ENCODE measurements at places on chromosomes 4 and X.

DNA sequence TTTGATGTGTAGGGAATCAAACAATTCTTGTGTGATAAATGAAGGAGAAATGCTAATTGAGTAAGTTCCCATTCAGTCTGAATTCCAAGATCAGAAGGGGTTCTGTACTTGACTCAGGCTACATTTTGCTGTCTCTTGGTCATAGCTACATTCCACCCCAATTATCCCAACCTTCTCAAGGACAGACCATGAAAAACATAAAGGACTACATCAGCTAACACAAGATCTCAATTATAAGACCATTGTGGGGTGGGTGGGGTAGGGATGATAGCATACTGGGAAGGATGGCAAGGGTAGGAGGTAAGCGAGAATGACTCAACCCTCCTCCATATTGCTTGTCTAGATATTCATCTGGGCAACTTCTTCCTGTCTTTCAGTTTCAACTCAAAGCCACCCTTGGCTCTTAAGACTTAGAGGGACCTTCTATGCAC lies 87.4 kb upstream of the ETNPPL start:
- no peak for DNase-seq

DNA sequence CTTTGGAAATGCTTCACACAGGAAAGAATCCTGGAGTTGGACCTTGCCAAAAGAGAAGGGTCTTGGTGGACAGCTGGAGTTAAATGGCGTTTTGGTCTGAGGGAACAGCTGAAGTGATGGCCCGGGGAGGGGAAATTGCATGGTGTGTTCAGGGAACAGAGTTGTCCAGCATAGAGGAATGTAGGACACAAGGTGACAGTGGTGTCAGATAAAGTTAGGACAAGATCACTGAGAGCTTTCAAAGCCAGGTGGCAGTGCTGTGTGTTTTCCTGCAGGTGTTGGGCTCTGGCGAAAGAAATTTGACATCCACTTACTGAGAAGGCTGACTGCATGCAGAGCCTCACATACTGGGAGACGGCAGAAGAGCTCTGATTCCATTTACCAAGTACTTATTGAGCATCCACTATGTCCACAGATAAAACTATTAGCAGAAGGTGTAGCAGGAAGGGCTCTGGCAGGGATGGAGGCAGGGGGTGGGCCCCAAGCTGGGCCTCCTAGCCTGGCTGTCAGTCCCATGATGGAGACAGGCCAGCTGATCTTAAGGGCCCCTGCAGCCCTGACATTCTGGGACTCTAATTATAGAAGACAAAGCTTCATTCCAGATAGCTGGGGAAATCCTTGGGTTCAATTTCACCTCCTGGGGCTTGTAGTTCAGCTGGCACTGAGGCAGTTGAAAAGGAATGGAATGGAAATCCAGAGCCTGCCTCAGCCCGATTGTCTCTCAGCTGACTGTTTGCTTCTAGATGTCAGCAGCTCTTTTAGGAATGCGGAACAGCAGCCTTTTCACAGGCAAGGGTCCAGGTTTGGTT lies 150.2 kb upstream of the MAMLD1 start:
- DNase-seq = no peak

DNA sequence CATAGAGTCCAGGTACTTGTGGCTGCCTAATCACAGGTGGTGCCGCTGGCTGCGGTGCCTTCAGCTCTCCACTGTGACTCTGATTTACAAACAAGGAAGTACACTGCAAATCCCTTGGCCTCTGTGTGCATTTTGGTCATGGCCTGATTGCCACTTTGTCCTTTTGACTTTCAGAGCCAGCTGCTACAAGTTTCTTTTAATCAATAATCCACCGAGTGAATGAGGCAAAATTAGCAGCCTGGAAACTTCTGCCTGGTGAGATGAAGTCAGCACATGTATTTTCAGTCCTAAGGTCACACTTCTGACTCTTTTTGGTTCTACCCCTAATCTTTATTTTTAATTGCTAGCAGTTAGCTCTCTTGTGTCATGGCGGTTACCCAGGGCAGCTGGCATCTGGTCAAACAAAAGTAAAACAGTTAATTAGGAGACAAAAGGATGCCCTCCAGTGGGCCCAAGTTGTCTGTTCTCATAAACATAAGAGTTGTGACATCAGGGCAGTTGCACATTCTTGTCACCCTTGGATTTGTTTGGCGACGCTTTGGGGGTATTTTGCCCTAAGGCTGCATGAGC lies 62.3 kb upstream of the LNX1 start:
- no peak for DNase-seq

DNA sequence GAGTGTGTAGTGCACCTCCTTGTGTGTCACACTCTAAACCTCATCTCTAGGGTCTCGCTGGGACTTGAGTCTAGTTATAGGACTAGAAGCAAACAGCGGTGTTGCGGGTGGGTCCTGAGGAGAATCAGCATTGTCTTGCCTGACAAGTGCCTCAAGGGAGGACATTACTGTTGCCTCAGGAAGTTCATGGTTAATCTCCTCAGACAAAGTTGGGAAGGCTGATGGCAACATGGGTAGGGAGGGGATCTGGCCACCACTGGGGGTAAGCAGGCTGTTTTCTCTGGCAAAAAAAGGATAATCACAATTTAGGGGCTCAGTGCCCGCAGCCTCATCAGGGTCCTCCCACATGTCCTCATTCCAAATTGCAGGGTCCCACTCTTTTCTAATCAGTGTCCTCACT lies 12.4 kb downstream of the ASB12 start:
- DNase-seq = no peak

GRCh38 chr4:21848021-21848420 lies 100.6 kb downstream of the KCNIP4 start:
- no peak for DNase-seq

- no peak for DNase-seq
These were observed 30.6 kb upstream of the GC start for GRCh38 chr4:71814433-71814832.

DNA sequence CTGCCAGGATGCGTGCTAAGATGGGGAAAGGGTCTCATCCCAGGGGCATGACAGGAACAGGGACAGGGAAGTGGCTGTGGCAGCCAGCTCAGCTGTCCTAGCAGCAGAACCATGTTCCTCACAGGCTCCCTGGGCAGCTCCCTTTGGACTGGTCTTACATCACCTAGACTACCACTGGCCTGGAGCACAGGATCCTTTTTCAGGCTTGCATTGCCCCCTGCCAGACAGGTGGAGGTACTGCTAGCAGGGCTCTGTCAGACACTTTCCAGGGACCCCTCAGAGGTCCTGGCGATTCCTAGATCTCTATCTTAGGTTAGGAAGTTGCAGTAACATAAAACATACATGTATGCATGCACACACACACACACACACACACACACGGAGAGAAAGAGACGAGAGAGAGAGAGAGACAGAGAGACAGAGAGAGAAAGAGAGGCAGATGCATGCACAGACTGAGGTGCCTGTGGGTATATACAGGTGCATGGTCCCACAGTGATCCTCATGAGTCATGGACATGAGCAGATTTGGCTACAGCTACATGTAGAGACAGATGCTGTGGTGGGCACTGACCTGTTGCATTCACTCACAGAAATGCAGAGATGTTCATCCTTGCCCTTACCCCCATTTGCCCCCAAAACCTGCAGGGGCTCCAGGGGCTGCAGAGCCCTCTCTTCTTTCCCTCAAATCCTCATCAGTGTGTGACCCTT lies 63.6 kb downstream of the STARD8 start:
- DNase-seq = no peak

DNA sequence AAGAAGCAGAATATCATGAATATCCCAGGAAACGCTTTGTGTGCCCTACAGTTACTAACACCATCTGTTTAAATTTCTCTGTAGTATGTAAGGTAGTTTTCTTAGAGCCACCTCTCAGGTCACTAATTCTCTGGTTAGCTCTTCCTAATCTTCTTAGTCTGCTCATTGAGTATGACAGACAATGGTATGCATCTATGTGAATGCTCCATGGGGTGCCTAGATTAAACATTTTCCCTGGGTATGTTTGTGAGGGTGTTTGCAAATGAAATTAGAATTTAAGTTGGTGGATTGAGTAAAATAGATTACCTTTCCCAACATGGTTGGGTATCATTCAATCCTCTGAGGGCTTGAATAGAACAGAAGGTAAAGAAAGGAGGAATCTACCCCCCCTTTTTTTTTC lies 233.0 kb downstream of the PCDH18 start:
- DNase-seq = no peak

- DNase-seq = no peak
These were observed at the start of gene RAB33B for GRCh38 chr4:139454111-139455045. Gene RAB33B (plus strand): TSS chr4:139454121. CDS start chr4:139454196, 75 bp downstream.

DNA sequence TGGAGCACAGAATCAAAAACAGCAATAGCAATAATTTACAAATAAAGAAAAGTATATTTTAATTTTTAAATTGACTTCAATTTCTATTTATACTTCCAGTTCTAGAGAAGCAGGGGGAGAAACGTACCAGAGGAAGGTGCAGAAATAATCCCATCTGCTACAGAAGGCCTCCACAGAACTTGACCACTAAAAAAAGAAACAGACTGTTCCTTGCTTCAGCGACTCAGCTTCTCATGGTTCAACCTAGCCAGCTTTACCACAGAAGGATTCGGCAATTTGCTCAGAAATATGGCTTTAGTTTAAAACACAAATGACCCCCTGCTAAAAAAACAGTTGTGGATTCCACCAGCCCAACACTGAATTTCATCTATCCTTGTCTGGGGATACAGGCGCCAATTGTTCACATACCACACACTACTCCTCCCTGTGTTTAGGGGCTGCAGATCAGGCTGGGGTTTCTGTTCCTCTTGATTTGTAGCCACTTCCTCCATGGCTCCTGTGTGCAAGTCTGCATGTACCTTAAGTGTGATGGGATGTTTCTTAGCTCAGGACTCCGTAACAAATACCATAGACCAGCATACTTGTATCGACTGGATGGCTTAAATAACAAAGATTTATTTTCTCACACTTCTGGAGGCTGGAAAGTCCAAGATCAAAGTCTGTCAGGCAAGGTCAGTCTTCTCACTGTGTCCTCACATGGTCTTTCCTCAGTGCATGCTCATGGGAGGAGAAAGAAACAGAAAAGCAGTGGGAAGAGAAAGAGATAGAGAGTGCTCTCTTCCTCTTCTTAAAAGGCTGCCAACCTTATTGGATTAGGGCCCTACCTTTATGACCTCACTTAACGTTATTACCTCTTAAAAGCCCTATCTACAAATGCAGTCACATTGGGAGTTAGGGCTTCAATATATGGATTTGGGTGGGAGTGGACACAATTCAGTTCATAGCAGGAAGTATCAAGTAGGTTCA lies 79.1 kb downstream of the AMOT start:
- DNase-seq = no peak

- DNase-seq = no peak
These were observed 919.2 kb downstream of the STIM2 start for GRCh38 chr4:27779827-27780226.

DNA sequence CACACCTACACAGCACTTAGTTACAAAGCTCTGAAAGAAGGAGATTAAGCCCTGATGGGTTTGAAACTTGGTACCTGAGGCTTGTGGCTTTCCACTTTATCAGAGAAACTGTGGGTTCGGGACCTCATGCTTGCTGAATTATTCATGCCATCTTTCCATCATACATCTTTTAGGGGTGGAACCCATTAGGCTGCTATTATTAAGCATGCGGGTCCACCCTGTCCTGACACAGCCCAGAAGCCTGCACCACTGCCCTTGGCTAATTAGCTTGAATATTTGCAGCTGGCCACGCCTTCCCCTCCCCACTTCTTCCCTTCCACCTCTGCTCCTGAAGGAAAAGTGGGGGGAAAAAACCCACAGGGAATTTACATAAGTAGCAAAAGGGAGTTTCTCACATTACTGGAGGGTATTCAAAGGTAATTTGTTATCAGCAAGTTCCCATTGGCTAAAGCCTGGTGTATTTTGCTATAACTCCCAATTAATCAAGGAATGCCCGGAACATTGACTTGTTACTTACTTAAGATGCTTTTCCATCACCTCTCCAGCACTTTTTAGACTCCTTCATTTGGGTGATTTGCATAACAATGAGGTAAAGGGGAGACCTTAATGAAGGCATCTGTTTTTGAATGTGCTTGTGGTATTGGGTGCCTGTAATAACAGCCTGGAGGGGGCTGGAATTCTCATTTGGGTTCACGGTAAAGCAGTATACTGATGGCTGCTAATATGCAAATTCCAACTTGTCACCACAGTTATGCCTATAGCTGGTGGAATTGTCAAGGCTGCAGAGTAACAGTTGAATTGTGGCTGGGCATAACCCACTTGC lies 231.7 kb upstream of the GATB start:
- DNase-seq = no peak

- no peak for DNase-seq
These were observed 46.9 kb upstream of the NFKB1 start for GRCh38 chr4:102454268-102454667.

Measured in NCI-H1436 treated with DMSO at 0.1 percent for 48 hours (cell line).